ENCODE measurements at places on chromosomes 7 and 10.
A peak's percentile ranks its signal among the peaks of the same experiment; 100 is the strongest.

DNA sequence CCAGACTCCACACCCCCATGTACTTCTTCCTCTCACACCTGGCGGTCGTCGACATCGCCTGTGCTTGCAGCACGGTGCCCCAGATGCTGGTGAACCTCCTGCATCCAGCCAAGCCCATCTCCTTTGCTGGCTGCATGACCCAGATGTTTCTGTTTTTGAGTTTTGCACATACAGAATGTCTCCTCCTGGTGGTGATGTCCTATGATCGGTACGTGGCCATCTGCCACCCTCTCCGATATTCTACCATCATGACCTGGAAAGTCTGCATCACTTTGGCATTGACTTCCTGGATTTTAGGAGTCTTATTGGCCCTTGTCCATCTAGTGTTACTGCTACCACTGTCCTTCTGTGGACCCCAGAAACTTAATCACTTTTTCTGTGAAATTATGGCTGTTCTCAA lies 4.8 kb downstream of the OR2A25 start:
- no peak for DNase-seq

GRCh38 chr7:103622274-103622673 lies 176.3 kb upstream of the SLC26A5 start:
- no peak for DNase-seq

DNA sequence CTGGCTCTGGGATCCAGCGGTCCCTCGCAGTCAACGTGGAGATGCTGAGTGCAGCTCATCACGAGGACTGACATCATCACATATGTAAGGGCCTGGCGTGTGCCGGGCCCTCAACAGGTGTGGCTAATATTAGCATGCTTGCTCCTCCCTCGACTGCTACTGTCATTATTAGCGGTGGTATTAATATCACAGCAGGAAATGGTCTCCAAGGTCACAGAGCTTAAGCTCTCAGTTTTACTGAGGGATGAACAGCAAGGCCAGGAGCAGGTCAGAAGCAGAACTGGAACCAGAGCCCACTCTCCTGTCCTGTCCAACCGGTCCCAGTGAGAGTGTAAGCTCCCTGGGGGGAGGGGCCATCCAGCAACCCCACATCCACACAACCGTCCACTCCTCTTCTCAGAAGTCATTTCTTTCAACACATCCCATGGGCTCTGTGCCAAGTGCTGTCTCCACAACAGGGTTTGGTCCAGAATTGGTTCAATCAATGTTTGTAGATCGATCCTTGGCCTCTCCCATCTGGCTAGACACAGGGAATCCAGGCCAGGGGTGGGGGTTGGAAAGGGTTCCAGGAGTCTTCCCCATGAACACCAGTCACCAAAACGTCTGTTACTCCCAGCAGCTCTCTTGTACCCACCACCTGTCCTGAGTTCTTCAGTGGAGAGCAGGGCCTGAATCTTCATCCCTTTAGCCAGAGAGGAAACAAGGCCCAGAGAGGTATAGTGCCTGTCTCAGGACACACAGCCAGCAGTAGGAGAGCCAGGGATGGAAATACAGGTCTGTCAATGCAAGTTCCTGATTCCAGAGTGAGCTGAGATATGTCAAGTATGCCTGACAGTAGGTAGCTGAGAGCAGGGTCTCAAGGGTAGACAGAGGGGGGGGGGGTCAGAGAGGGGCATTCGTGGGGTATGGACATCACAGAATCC lies 45.3 kb upstream of the ZMIZ1 start:
- DNase-seq, result no peak

DNA sequence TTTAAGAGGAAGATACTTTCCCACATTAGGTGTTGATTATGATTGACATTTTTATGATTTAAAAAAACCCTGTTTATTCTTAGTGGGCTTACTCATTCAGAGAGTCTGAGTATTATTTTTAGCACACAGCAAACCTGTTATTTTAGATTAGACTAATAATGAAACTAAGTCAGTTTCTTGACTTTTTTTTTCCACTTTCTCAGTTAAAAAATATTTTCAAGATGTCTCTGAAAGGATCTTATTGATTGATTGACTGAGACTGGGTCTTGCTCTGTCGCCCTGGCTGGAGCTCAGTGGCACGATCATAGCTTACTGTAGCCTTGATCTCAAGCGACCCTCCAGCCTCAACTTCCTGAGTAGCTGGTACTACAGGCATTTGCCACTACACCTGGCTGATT lies 20.4 kb upstream of the INPP5F start:
- DNase-seq, result no peak

- DNase-seq, result no peak
These were observed 48.2 kb upstream of the CREB5 start for GRCh38 chr7:28364082-28364481.

DNA sequence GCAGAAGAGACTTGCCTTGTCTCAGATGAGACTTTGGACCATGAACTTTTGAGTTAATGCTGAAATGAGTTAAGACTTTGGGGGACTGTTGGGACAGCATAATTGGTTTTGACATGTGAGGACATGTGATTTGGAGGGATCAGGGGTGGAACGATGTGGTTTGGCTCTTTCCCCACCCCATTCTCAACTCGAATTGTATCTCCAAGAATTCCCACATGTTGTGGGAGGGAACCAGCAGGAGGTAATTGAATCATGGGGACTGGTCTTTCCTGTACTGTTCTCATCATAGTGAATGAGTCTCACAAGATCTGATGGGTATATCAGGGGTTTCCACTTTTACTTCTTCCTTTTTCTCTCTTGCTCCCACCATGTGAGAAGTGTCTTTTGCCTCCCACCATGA lies 229.7 kb upstream of the KCND2 start:
- DNase-seq, result no peak

DNA sequence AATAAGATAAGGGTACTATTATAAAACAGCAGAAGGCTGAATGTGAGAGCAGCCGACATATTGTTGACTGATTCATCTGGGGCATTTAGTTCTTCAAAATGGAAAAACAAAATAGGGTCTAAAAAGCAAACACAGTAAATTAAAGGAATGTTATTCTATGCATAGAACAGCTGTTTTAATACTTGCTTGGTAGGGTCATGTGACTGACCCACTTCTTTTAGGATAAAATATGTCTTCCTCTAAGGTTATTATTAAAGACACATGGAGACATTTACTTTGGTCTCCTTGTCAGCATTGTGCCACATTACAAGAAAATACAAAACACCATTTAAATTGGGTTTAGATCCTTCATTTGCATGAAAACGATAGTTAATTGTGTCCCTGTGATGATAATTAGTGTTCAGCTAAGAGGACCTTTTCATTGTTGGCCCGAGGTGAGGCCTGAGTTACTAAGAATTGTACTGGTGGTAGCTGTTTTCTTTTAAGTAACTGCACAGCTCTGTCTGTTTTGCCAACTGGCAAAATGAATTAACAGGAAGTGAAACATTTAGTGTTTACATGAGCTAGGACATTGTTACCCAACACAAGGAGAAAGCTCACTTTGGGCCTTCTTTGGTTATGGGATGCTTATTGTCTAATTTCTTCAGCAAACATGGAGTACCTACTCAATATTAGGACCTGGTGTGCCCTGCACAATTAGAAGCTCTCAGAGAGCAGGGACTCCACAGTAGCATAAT lies 764.4 kb downstream of the LRMDA start:
- DNase-seq, result no peak

DNA sequence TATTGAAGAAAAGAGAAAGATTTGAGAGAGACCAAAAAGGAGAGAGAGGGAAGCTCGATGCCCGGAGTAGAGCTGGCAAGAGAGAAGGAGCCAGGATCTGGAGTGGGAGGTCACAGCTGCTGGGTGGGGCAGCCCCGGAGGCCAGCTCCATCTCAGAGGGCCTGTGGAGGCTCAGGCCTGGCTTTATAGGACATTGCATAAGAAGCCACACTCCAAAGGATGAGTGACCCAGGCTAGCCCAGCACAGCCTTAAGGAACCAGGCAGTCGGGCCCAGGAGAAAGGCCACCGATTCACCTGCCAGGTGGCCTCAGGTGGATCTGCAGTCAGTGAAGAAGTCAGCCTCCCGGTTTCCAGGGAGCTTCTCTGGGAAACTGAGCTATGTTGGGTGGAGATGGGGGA lies 676 bp downstream of the PLAC9 start:
- no peak for DNase-seq

- no peak for DNase-seq
These were observed 23.1 kb upstream of the PPIF start for GRCh38 chr10:79324032-79324695.

DNA sequence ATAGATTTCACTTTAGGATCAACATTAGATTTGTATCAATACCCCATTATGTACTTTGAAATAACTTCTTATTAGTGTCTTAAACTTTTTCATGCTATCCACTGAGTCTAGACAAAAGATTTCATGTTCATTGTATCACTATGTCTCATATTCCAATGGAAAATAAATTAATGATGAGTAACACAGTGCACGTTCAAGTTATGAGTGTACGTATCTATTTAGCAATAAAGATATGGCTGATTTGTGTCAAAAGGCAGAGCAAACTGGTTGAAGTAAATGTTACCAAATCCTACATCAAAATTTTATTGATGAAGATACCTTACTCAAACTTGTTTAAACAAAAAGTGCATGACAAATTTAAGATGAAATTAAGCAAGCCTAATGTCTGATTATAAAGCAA lies 102.4 kb downstream of the SEMA3E start:
- DNase-seq, result no peak

- no peak for DNase-seq
These were observed 14.8 kb downstream of the SRRM3 start for GRCh38 chr7:76216381-76217082.

- no peak for DNase-seq
These were observed 732.1 kb upstream of the POT1 start for GRCh38 chr7:125661677-125662076.

GRCh38 chr7:112202816-112203215 lies 3.4 kb downstream of the DOCK4 start:
- DNase-seq, result no peak

GRCh38 chr10:125060826-125061556 lies 99.4 kb downstream of the CTBP2 start:
- DNase-seq, result peak; percentile 54

GRCh38 chr10:65618126-65618525 lies 1307.7 kb upstream of the LRRTM3 start:
- no peak for DNase-seq

DNA sequence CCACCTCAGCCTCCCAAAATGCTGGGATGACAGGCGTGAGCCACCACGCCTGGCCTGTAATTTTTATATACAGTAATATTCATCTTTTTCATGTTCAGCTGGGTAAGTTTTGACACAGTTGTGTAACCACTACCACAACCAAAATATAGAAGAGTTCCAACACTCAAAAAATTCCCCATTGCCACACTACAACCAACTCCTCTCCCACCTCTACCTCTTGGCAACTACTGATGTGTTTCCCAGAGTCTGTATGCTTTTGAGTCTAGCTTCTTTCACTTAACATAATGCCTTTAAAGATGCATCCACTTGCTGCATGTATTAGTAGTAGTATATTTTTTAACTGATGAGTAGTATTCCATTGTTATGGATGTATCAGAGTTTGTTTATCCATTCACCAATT lies 90.7 kb downstream of the SRPK2 start:
- DNase-seq, result no peak

DNA sequence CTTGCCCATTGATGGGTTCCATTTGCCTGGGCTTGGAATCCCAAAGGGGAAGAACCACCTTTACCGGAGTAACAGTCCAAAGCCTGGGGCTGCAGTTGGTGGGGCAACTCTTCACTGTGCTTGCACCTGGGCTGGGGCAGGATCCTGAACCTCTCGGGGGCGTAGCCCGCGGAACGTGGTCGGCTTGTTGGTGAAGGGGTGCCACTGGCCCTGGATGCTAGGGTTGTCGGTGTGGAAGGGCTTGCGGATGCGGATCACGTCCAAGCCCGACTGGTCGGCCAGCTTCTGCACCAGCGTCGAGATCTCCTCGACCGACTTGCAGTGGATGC lies 710 bp downstream of the MRPL43 start:
- no peak for DNase-seq

DNA sequence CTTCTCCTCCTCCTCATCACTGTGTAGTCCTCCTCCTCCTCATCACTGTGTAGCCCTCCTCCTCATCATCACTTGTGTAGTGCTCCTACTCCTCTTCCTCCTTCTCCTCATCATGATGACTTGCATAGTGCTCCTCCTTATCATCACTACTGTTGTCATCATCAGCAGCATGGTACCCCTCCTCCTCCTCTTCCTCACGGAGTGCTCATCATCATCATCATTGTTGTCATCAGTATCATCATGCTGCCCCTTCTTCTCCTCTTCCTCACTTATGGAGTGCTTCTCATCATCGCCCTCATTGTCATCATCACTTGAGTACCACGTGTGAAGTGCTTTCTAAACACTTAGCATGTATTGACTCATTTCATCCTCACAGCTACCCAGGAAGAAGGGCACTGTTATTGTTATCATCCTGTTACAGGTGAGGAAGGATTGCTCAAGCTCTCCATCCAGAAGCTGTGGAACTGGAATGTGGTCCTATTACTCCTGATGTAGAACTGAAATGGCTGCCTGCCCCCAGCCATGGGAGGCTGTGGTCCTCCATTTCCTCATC lies 122.8 kb upstream of the SHH start:
- DNase-seq, result no peak

DNA sequence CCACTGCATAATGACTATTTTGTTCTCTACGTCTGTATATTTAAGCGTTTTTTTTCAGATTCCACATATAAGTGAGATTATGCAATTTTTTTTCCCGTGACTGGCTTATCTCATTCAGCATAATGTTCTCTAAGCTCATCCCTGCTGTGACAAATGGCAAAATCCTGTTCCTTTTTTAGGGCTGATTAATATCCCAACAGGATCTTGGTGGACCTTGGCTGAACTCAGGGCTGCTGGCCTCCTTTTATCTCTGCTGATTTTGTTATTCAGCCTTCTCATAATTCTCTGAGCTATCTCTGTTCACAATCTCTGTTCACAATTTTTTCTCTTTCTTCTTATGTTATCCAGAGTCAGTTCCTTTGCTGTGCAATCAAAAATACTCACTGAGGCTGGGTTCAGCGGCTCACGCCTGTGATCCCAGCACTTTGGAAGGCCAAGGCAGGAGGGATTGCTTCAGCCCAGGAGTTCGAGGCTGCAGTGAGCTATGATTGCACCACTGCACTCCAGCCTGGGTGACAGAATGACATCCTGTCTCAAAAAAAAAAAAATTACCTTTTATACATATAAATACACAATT lies 1035.9 kb upstream of the AUTS2 start:
- no peak for DNase-seq

- DNase-seq, result no peak
These were observed 47.4 kb downstream of the ZMYND11 start for GRCh38 chr10:182441-183201.
